ENCODE measurements at places on chromosomes 12 and 14.

GRCh38 chr12:2250797-2251196 is 198.0 kb downstream of the CACNA1C start:
- peak; percentile 80 for DNase-seq

GRCh38 chr12:106841510-106842302 is 67.2 kb downstream of the RIC8B start:
- DNase-seq, result peak; percentile 53

DNA sequence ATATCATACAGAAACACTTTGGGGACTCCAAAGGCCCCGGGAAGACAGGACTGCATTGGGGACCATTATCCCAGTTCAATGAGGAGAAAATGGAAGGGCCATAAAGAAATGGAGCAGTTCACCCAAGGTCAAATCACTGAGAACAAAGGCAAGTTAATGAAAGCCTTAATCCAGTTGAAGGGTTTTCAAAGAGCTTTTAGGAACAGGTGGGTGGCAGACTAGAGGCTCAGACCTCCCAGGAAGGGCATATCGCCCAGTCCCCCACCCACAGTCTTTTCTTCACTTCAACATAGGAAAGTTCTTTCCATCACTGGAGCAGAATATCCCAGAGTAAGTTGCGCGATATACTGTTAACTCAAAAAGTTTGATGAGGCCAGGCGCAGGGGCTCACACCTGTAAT is 136.1 kb upstream of the CCND2 start:
- DNase-seq, result no peak

- no peak for DNase-seq
These were observed 75.2 kb upstream of the TBX5 start for GRCh38 chr12:114481200-114481535.

GRCh38 chr12:59194794-59195193 is 274.5 kb upstream of the LRIG3 start:
- DNase-seq, result no peak

GRCh38 chr12:30599608-30600007 is 96.1 kb downstream of the IPO8 start:
- DNase-seq, result no peak

DNA sequence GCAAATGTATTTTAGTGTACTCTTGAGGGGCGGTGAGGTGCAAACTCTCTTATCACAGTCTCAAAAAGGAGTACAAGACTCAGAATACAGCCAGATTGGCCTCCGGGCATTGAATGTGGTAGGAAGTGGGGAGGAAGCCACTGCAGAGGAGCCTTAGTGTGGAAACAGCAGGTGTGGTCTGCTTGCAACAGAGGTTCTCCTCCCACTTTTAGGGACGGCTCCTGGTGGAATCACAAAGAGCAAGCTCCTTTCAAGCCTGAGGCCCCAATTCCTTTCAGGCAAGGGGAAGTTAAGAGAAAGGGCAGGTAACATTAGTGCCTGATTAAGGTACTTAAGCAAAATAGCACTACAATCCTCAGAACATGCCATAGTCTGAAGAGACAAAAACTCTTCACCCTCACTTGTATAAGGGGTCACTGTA is 23.7 kb upstream of the SLC2A3 start:
- no peak for DNase-seq

- DNase-seq, result no peak
These were observed 80.9 kb downstream of the PTPRB start for GRCh38 chr12:70556179-70556869.

DNA sequence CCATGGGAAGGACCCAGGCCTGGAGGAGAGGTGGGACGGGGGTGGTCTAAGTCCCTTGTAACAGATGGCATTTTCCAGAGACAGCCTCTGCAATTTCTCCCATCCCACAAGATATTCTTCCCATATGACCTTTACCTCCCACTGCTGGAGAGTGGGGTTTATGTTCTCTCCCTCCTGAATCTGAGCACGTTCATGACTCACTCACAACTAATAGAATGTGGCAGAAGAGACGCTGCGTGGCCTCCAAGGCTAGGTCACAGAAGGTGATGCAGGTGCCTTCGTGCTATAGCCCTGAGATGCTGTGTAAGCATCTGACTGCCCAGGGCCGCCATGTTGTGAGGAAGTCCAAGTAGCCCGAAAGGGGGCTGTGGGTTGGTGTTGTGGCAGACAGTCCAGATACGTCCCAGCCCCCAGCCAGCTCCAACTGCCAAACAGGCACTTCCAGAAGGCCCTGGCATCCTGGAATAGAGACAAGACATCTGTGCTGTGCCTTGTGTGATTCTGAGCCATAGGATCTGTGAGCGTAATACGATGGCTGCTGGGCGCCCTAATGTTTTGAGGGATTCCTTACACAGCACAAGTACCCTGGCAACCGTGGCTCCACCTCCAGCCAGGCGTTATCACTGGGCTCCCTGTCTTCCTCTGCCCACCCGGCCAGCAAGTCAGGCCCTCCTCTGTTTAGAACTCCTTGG is 56.1 kb upstream of the NCOR2 start:
- no peak for DNase-seq

DNA sequence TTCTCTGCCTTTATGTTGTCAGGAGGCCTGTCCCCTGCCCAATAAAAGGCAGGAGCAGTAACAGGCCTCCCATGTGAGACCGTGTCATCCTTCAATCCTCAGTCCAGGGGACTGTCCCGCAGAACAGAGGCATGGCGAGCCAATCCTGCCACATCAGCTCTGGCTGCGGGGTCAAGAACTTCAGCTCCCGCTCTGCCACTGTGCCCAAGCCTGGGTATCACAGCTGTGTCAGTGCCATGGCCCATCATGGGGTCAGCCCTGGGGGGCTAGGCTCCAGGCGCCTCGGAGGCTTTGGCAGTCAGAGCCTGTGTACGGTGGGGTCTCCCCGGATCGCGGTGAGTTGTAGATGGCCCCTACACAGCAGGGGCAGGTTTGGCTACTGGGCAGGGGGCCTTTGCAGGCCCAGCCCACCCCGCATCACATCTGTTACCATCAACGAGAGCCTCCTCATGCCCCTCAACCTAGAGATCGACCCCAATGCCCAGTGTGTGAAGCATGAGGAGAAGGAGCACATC is 19.9 kb upstream of the KRT83 start:
- DNase-seq, result no peak

- peak; percentile 65 for DNase-seq
These were observed 155.5 kb downstream of the PRKCH start for GRCh38 chr14:61476754-61477410.

DNA sequence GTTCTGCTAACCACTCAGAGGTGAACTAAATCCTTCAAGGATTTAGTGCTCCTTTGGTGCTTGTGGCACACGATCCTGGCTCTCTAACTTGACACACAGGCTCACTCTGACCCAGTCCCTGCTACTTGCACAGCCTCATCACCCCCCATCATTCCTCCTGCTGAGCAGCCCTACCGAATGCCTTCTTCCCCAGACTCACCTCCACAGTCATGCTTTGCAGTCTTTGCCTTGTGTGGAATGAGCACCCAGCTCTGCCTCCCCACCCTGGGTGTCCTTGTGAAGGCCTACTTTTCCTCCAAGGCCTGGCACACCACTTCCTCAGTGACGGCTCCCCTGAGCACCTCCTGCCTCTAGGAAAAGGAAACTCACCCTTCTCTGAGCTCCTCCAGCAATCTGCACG is 7.9 kb upstream of the TINF2 start:
- DNase-seq, result no peak

- no peak for DNase-seq
These were observed 140.1 kb upstream of the TSPAN8 start for GRCh38 chr12:71297930-71298329.

DNA sequence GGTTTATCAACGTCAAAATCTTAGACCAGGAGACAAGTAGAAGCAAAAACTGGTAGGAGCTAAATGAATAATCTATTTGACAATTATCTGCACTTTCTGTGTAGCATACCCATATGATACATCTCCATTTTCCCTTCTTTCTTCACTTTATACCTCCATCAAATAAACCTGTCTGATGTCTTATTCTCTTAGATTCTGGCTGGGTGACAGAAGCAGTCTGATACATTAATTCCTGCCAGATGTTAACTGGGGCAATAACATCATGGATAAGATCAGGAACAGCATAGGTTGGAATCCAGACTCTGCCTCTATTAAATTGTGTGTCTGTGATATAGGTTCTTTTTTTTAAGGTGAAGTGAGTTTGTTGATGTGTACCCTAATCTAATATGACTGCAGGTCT is 11.7 kb upstream of the RERG start:
- DNase-seq, result no peak

DNA sequence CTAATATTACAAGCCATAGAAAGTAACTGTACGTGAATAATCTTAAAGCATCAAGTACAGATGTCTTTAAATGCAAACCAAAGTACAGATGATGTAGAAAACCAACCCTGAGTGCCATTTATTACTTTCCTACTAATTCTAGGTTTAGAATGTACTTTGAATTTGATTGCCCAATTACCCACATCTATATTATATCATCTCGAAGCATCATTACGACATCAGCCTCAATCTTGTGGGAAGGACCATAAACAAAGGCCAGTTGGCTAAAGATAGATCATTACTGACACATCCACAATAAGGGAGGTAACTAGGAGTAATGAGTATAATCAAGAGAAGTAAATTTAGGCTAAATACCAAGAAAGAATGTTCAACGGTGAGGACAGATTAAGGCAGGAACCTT is 478.9 kb downstream of the BCAT1 start:
- no peak for DNase-seq

GRCh38 chr14:25108959-25109358 is 59.0 kb upstream of the STXBP6 start:
- no peak for DNase-seq

DNA sequence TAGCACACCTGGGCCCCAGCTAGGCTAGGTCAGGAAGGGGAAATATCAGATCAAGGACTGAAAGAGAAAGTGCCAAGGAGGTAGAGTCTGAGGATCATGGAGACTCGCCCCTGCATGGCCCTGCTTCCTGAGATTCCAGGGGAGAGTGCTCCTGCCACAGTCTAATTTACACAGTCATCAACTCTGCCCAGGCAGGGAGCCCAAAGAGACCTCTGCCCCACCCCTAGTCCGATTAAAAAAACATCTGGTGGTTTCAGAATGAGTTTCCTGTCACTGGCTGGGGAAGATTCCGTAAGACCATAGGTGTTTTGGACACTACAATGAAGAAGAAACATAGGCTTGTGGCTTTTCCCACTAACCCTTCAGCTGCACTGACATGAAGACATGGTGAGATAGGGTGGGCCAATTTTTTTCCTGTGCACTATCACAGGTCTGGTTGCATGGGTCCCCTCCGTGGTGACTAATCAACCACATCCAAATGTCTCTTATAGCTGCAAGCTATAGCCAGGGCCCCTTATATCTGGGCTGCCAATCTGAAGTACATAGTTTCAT is 31.5 kb upstream of the GZMB start:
- no peak for DNase-seq

GRCh38 chr12:30438601-30439041 is 257.0 kb downstream of the IPO8 start:
- no peak for DNase-seq

Data from hepatic stellate cell (primary cell).